ENCODE measurements at places on chromosomes 13 and 19.

GRCh38 chr13:95588721-95589120, 36.2 kb downstream of the CLDN10 start:
- DNase-seq = no peak

DNA sequence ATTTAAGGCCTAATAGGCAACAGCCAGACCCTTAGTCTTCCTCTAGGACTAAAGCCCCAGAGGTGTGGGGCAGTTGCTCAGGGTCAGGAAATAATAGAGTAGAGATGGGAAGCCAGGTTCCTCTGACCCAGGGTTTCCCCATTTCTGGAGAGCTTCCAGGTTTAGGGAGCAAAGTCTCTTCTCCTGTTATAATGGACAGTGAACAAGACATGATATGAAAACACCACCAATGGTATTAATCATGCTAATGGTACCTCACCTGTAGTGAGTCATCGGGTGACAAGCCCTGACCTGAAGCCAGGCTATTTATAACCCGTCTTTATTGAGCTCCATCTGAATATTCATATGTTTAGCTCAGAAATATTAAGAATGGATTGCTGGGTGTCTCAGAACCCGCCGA, 24.6 kb downstream of the BICRA start:
- no peak for DNase-seq

GRCh38 chr13:111177081-111177711, 62.1 kb downstream of the ARHGEF7 start:
- DNase-seq = no peak

- DNase-seq = no peak
Observed at GRCh38 chr13:46183018-46183946, 1.3 kb upstream of the LCP1 start.

DNA sequence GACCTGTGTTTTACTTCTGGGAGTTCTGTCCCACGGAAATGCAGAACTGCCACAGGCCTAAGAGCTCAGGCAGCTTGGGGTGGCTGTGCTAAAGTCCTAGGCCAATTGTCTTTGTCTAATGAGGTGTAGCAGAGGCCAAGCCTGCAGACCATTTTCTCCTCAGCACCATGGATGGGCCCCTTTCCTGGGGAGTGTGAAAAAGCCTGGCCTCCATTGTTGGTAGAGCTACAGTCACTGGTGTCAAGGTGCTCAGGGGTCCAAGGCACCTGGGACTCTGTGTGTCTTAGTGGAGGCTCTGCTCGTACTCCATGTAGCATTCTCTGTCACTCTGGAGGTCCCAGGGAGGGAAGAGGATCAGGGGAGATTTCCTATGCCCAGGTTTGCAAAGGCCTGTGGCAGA, 329.6 kb downstream of the SLITRK5 start:
- no peak for DNase-seq

- no peak for DNase-seq
Observed at GRCh38 chr19:28701491-28701890, 511.5 kb downstream of the UQCRFS1 start.

GRCh38 chr13:20848944-20849343, 53.6 kb downstream of the XPO4 start:
- DNase-seq = no peak

GRCh38 chr19:8609279-8610040, 1.1 kb downstream of the ADAMTS10 start:
- DNase-seq = peak; percentile 72

DNA sequence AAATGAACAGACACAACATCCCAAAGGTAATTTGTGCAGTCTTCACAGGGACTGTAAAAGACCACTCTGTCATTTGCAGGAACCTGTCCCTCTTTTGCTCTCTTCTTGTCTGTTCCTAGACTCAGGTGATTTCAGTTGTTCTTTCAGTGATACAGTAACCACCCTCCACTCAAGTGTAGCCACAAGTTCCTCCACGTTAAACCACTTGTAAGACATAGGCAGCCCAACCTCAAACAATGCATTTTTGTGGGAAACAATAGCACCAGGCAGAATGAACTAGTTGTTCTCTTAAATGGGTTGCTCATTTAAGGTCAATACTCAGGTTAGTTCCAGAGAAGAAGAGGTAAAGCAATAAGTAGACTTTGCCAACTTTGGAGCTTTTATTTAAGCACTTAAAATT, 359.4 kb downstream of the MZT1 start:
- no peak for DNase-seq

DNA sequence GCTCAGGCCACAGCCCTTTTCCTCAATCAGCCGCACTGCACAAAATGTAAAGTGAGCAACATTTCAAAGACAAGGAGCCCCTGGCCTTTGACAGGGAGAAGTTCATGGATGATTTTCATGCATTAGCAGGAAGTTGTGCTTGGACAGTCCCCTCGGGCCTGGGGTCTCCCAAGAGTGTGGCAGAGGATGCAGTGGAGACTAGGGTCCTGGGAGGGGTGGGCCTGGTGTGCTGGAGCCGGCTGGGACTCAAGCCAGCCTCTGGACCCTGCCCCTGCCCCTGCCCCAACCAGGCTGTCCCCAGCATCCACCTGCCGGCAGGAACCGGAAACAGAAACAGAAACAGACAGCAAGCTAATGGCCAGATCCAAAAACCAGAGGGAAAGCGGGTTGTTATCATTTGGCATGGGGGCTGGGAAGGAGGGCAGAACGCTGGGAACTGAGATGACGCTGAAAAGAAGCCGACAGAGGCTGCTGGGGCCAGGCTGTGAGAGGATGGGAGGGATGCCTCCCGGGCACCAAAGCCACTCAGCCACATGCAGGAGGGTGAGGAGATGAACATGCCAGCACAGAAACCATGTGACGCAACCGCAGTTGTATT, 2.3 kb downstream of the GAS6 start:
- no peak for DNase-seq

DNA sequence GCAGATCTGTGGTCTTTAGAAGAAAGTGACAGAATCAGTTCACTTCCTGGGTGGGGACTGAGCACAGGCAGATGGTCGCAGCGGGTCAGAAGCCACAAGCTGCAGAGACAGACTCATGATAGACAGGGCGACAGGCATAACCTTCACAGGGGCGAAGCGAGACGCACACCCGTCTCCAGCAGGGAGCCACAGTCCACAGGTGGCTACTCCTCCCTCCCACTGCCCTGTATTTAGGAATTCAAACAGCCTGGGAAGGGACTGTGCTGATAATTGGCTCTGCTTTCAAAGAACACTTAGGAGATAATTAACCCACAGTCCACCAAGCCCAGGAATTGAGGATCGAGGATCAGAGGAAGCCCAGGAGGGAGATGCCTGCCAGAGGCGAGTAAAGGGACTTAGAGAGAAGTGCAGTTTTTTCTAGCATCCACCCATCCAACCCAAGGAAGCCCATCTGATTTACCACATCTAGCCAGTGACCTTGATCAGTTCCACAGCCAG, 23.2 kb downstream of the RFX2 start:
- no peak for DNase-seq

DNA sequence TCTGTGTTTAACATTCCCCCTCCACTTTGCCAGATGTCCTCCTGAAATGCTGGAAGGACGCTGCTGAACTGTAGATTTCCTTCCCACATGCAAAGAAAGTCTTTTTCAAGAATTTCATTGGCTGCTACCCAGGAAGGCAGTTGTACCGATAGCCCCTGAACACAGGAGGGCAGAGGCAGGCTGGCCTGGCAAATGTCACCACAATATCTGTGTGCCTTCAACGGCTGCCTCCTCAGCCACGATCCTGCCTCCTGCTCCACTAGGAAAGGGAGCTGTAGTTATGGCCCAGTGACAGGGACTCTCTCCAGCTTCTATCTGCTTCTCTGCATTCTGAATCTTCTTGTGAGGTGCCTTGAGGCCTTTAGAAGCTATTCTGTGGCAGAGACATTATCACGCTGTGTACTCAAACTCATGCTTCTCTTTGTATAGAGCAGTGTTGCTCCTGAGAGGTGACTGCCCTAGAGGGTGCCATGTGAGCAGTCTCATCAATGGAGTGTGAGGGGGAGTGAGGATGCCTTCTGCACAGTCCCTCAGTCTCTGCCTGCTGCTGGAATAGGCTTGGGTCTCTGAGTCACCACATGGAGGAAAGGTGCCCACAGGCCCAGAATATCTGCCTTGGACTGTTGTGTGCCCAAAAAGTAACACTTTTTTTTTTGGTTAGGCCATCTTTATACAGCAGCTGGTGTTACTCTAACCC, 279.8 kb downstream of the DNAJC15 start:
- DNase-seq = peak; percentile 66

DNA sequence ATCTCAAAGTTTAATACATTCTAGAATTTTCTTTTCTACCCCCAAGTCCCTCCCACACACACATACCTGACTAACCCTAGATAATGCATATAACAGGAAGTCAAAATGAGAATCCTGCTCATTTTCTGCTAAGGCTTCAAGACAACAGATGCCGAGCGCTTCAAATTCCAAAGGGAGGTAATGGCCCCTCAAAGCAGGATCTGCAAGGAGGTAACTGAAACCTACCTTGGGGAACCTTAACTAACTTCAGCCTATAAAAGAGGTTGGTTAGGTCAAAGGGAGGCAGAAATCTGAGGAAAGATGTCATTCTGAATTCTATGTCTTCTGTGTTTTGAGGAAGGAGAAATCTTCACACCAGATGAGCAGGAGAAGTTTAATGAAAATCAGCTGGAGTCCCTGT, 26.8 kb downstream of the EPSTI1 start:
- no peak for DNase-seq

DNA sequence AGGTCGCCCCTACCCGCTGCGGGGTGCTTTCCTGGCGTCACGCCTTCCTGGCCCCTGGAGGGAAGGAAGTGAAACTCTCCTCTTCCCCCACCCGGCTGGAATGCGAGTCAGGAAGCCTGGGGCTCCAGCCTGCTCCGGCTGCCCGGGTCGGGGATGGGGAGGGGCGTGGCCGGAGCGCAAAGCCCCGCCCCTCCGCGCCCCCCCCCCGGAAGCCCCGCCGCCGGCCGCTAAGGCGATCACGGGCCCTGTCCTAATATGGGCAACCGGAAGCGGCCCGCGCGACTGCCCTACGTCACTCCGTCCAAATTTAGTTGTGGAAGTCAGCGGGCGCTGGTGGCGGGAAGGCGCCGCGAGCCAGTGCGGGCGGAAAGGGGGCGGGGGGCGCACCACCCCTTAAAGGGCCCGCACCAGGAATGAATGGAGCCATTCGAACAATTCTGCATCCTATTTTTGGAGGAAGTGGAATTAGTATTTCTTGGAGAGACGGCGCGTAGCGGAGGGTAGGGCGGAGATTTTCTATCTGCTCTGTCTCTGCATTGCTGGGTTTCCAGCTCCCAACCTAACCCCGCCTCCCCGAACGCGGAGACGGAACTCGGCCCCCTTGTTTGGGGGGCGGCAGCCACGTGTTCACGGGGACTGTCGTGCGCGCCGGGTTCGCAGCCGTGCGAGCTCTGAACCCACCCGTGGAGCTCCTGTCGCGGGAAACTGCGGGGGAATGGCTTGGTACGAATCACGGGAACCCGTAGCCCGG, 1.6 kb downstream of the IER2 start:
- peak; percentile 97 for DNase-seq

- no peak for DNase-seq
Observed at GRCh38 chr13:107043021-107043956, 475.4 kb upstream of the ARGLU1 start.

GRCh38 chr13:114076329-114077090, 55.9 kb downstream of the RASA3 start:
- no peak for DNase-seq

DNA sequence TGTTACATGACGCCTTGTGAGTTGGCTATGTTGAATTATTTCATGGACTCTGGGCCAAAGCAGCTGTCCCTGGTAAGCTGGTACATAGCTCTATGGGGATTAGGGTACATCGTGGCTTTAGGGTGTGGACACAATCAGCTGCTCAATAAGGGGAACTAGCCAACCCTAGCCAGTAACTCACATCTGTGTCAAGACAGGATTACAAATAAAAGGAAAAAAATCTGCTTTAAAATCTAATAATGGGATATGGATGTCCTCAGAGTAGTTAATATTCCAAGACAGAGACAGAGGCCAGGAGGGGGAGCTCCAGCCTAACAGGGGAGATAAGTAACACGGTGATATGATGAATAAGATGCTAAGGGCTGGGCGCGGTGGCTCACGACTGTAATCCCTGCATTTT, 21.1 kb upstream of the ZNF766 start:
- peak; percentile 72 for DNase-seq

GRCh38 chr13:44017756-44018309, 138.1 kb downstream of the LACC1 start:
- DNase-seq = no peak

GRCh38 chr19:44682807-44683206, 11.5 kb downstream of the CEACAM19 start:
- DNase-seq = no peak

DNA sequence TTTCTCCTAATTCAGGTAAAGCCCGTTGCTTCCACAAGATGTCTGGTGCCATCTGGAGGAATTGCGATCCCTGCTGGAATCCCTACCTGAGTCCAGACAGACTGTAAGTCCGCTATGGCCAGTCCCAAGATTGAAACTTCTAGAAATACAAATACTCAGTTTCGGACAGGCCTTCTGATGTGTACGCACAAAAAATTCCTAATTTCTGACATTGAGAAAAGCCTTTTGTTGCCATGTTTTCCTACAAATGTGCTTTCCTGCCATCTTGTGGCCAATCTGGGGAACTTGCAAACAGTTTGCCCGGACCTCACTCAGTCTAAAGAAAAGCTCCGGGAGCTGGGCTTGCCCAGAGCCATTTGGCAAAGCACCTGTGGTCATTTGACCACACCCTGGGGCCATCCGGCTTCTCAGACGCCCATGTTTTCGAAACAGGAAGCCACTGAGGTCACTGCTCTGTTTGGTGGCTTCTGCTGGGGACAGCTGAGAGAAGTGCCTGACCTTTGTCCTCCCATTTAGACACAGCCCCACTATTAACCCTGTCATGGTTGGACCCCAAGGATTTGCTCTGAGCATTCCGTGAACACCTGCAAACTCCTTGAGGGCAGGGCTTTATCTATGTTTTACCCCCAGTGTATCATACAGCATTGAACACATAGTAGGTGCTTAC, 79.4 kb downstream of the SLC15A1 start:
- DNase-seq = peak; percentile 68

GRCh38 chr13:23350009-23350408, 83.5 kb downstream of the SACS start:
- no peak for DNase-seq

- no peak for DNase-seq
Observed at GRCh38 chr19:13727798-13728197, 36.5 kb upstream of the MRI1 start.

DNA sequence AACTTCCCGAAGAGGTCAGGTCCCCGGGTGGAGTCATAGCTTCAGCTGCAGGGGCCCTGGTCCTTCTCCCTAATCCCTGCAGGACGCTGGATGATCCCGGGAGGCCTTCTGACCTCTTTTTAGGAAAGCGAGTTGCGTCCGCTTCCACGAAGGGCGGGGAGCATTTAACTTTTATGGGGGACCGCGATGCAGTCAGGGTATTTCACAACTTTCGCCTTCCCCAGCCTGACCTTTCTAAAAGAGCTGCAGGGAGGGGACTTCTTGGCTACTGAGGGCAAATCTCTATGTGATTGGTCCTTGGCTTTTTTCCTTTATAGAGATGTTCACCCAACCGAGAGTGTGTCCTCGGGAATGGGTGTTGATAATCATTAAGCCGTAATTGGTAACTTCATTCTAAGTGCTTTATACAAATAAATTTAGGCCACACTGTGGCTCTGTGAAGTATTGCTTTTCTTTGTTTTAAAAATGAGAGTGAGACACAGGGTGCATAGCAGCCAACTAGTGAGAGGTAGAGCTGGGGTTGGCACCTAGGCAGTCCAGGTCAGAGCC, 778 bp downstream of the ZNF230 start:
- no peak for DNase-seq

- DNase-seq = no peak
Observed at GRCh38 chr19:10074153-10074552, 12.0 kb upstream of the SHFL start.

- no peak for DNase-seq
Observed at GRCh38 chr13:100440751-100441425, 147.7 kb downstream of the GGACT start.

GRCh38 chr13:74064805-74065312, 69.3 kb downstream of the KLF12 start:
- DNase-seq = no peak

Data from WTC11 (cell line).